Activated T-helper 1 cell treated with anti-CD3 and anti-CD28 coated beads, Interleukin-12 subunit alpha, Interleukin-12 subunit beta, Interleukin-2, Interleukin-4 antibody, amounts not matched to agents 30 ng/mL and 10 ng/mL and 1 ng/mL, durations not matched to agents 14 hours and 24 hours and 36 hours (primary cell): ENCODE measurements at places on chromosomes 16 and 17. TPM values are rescaled to one million over a fixed set of nuclear protein-coding genes. Genes with fewer than 3 reads are reported as not detected.

DNA sequence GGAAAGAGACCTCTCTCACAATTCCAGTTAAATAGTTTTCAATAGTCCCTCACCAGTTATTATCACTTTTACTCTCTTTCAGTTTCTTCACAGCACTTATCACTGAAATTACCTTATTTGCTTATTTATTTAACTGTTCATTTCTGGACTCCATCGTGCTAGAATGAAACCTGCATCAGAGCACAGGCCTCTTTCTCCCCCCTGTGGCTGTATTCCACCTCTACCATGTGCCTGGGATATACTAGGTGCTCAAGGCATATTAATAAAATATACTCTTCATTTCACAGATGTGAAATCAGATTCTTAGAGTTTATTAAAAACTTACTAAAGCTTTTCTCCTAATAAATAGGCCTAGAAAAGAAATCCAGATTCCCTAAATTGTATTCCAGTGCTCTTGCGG lies 308.9 kb upstream of the MON1B start:
- H3K27ac ChIP-seq: no peak overlapping the region
- H3K4me3 ChIP-seq: no peak overlapping the region
- no peaks in the 10 kb centered on the region for H3K36me3 ChIP-seq

- peaks cover 13% of the 10 kb centered on the region for H3K36me3 ChIP-seq
- no peak overlapping the region for H3K4me3 ChIP-seq
- peaks cover 29% of the 10 kb centered on the region for H3K4me1 ChIP-seq
- no peak for DNase-seq
These were observed 14.3 kb downstream of the CYTH1 start for GRCh38 chr17:78767806-78768205.

DNA sequence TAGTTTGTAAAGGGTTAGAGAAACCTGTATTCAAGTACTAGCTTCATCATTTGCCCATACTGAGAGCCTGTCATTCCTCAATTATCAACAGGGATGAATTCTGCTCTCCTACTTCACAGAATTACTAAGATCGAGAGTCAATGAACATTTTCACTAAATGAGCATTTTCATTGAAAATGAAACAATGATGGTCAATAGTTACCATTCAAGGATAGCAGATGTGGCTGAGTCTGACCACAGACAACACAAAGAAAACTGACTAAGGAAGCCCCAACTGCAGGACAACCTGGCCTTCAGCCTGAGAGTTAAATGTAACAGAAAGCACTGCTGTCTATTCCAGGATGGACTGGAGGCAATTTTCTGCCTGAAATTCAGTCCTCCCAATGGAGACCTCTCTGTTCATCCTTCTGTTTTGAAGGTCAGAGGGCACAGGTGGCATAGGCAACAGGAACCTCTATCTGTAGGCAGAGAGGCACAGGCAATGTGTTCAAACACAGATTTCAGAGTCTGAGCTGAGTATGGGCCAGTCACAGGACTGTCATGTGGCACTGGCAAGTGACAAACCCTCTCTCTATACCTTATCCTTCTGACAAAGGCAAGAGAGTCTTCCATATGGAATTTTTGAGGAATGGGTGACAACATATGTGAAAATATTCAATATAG lies 19.5 kb downstream of the TRAF4 start:
- H3K4me1 ChIP-seq: peaks cover 26% of the 10 kb centered on the region
- peak overlapping the region; percentile 34 for H3K27ac ChIP-seq
- H3K4me3 ChIP-seq: no peak overlapping the region
- H3K27me3 ChIP-seq: no peaks in the 10 kb centered on the region
- peaks cover 20% of the 10 kb centered on the region for H3K36me3 ChIP-seq

- H3K4me3 ChIP-seq: peak overlapping the region; percentile 86
- H3K36me3 ChIP-seq: peaks cover 2% of the 10 kb centered on the region
- H3K27ac ChIP-seq: peak overlapping the region; percentile 92
- H3K4me1 ChIP-seq: peaks cover 22% of the 10 kb centered on the region
- no peak for DNase-seq
- peaks cover 16% of the 10 kb centered on the region for H3K27me3 ChIP-seq
These were observed 1.2 kb upstream of the PROCA1 start for GRCh38 chr17:28712705-28713415.

GRCh38 chr17:80214878-80215210 lies 5.3 kb downstream of the SGSH start:
- peaks cover 20% of the 10 kb centered on the region for H3K4me1 ChIP-seq
- no peak for DNase-seq
- no peak overlapping the region for H3K27ac ChIP-seq

GRCh38 chr16:78844682-78845081 lies 745.2 kb downstream of the WWOX start:
- no peaks in the 10 kb centered on the region for H3K27me3 ChIP-seq
- H3K4me3 ChIP-seq: no peak overlapping the region
- DNase-seq: no peak
- H3K36me3 ChIP-seq: no peaks in the 10 kb centered on the region
- H3K4me1 ChIP-seq: no peaks in the 10 kb centered on the region

DNA sequence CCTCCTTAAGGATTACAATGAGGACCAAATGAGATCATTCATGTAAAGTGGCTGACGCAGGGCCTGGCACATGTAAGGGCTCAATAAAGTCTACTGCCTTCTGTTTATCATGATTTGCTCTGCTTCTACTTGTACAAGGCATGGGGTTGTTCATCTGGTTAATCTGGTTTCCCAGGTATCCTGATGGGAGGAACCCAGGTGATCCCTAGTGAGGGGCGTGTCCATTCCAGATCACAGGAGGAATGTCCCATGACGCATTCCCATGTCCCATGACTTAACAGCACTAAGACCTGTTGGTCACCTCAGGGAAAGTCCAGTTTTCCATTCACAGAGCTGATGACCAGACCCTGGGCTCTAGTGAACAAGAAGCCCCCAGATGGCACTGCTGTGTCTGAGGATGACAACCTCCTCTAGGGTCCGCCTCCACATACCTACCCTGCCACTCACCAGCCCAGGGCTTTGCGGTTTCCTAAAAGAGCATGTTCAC lies 11.5 kb upstream of the TPPP3 start:
- H3K4me1 ChIP-seq: no peaks in the 10 kb centered on the region
- H3K4me3 ChIP-seq: no peak overlapping the region
- H3K36me3 ChIP-seq: no peaks in the 10 kb centered on the region
- peaks cover 15% of the 10 kb centered on the region for H3K27me3 ChIP-seq
- DNase-seq: no peak

DNA sequence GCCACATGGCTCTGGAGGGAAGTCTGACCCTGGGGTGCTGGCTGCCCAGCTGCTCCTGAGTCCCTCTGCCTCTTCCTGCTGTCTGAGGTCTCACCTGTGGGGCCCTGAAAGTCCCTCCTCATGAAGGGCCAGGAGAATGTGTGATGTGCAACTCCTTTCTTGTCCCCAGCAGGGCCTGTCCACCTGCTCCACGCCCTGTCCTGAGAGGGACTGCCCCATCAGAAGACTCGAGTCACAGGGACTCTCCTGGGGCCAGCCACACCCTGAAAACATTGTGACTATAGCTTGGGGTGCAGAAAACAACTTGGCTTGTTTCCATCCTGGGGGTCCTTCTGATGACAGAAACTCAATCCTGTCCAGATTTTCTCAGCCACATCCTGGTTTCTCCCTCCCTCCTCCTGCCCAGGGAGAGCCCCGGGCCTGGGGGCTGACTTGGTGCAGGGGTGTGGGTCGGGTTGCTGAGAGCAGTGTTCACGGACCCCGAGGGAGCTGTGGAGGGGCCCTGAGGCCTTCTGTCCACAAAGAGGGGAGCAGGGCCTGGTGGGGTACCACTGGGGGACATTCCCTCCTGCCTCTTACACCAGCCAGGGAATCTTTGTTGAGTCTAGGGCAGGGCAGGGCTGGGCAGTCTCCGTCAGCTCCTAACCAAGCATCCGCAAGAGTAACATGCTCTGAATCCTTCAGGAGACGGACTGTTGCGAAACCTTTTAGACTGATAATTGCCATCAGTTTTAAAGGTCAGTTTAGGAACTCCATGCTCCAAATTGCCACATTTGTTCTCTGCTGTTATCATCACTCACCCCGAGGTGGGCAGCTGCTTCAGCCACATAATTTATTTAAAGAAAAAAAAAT lies 45.9 kb downstream of the NT5M start:
- H3K4me3 ChIP-seq: no peak overlapping the region
- H3K36me3 ChIP-seq: no peaks in the 10 kb centered on the region
- no peaks in the 10 kb centered on the region for H3K4me1 ChIP-seq
- no peak for DNase-seq

DNA sequence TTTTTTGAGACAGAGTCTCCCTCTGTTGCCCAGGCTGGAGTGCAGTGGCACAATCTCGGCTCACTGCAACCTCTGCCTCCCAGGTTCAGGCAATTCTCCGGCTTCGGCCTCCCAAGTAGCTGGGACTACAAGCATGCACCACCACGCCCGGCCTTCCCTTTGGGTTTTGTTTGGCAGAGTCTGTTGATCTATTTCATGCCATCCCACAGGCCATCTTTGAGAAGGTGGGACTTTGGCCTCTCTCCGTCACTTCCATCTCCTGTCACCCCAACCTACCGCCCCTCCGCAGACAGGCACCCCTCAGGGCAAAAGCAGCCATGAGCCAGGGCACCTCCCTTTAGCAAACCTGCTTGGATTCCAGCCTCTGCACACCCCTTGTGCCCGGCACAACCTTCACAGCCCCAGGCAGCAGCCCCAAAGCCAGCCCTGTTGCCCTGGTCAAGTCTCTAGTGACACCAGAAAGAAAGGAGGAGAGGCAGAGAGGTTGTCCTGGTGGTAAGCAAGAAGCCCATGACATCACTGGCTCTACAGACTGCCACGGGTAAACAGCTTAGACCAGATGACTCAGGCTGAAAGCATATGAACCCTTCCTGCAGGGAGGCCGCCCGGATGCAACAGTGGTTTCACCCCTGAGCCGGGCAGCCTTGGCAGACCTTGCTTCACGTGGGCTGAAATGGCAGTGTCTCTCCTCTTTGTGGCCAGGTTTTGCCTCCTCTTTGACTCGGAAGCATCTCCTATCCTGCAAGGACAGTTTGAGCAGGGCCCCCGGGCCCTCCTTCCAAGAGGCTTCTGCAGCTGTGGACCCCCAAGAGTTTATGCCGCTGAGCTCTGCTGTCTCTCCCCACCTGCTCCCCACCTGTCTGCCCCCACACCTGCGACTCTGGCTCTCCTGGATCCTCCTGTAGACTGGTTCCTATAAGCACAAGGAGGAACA lies 8.1 kb upstream of the TIMP2 start:
- H3K4me3 ChIP-seq: no peak overlapping the region
- H3K27ac ChIP-seq: peak overlapping the region; percentile 75
- H3K4me1 ChIP-seq: peaks cover 4% of the 10 kb centered on the region
- H3K27me3 ChIP-seq: peaks cover 11% of the 10 kb centered on the region
- no peaks in the 10 kb centered on the region for H3K36me3 ChIP-seq

DNA sequence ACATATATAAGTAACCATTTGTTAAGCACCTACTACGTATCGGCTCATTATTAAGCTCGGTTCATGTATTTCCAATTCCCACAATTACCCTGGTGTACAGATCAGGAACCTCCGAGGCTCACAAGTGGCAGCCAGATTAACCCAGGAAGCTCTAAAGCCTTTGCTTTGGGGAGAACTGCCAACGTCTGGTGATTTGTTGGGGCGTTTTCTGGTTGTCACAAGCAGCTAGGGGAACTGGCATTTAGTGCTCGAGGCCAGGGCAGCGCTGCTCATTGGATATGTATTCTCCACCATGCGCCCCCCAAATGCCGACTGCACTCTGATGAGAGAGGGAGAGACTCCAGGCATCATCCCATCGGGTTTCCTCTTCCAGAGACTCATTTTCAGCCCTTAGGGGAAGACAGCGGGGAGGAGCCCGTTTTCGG lies 541 bp downstream of the ZNF18 start:
- peaks cover 14% of the 10 kb centered on the region for H3K4me1 ChIP-seq
- H3K4me3 ChIP-seq: peak overlapping the region; percentile 94
- DNase-seq: no peak
- H3K27me3 ChIP-seq: no peaks in the 10 kb centered on the region
- peak overlapping the region; percentile 92 for H3K27ac ChIP-seq
- H3K36me3 ChIP-seq: peaks cover 4% of the 10 kb centered on the region

- peaks cover 17% of the 10 kb centered on the region for H3K36me3 ChIP-seq
- H3K27ac ChIP-seq: no peak overlapping the region
- DNase-seq: no peak
- no peaks in the 10 kb centered on the region for H3K27me3 ChIP-seq
- no peak overlapping the region for H3K4me3 ChIP-seq
These were observed 25.7 kb downstream of the AKAP1 start for GRCh38 chr17:57110579-57111325.

DNA sequence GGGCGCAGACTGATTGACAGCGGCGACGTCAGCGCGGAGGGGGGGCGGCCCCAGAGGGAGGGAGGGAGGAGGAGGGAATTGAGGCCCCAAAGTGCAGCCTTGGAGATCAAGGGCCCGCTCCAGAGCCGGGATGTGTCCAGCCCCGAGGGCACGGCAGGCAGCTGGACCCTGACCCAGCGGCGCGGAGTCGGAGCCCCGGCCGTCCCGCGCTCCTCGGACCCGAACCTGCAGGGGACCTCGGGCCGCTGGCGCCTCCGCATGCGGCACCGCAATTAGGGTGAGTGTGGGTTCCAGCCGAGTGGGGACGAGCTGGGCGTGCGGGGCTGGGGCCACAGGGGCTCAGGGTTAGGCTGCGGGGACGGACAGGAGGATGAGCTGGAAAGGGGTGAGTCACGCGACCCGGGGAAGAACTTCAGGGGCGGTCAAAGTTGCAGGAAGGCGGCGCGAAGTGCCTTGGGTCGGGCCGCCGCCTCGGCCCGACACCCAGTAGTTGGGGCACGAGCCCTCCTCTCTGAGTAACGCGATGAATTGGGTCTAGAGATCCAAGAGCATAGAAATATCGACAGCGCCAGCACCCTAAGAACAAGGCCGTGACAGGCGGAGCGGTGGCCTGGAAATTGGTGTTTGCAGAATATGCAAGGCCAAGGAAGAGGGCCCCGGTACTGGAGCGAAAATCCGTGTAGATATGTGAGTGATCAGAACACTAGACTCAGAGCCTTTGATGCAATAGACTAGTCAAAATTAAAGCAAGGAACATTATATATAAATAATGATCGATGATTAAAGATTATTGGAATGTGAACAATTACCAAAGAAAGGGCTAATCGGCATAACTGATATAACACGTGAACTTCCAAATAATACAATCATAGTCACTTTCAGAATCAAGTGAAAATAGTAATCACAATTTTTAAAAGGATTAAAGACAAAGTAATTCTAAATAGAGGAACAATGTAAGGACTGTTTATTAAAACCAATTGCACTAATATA lies at the start of gene TBX4:
Gene TBX4, plus strand, starts transcription at position 122 of the 990 bp plus-strand sequence. CDS start 4,069 bp downstream, outside the sequence.
- no peak within 1 kb of the TSS for H3K4me3 ChIP-seq
- peaks cover 4% of the 10 kb centered on the region for H3K36me3 ChIP-seq
- peaks cover 11% of the 10 kb centered on the region for H3K4me1 ChIP-seq
- H3K27ac ChIP-seq: peak within 1 kb of the TSS; percentile 12
- peaks cover 76% of the 10 kb centered on the region for H3K27me3 ChIP-seq

DNA sequence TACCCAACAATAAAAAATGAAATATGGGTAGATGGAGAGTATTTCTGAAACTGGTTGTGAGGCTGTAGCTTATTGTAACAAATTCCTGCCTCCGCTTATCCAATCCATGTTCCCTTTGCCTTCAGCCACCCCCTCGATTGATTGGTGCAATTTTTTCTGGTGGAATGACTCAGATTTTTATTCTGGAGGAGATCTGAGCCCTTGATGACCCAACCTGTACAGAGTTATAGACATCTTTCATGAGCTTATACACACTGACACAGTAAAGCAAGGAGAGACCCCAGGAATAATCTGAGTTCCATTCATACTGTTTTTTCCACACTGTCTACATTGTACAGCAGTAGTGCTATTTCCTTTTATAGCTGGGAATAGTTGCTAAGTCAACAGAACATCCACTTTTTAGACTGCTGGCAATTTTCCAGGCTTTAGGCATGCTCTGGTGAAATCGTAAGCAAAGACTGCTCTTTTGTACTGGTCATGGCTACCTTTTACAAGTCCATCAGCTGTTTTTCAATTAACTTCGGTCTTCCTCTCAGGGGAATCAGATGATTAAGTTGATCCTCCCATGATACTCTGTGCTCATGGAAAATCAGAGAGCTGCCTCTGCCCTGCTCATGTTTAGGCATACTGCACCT lies 30.1 kb downstream of the CCL4 start:
- H3K4me3 ChIP-seq: no peak overlapping the region
- H3K4me1 ChIP-seq: no peaks in the 10 kb centered on the region
- no peaks in the 10 kb centered on the region for H3K36me3 ChIP-seq
- H3K27me3 ChIP-seq: peaks cover 10% of the 10 kb centered on the region

Gene NAGPA
- 11.6 and 12.5 TPM in 2 replicates for total RNA-seq
